Esophagus squamous epithelium (tissue), 5 donors: ENCODE measurements at places on chromosomes 2 and 18.

GRCh38 chr2:239143858-239144712 is 256.7 kb downstream of the HDAC4 start:
- DNase-seq, result no peak

DNA sequence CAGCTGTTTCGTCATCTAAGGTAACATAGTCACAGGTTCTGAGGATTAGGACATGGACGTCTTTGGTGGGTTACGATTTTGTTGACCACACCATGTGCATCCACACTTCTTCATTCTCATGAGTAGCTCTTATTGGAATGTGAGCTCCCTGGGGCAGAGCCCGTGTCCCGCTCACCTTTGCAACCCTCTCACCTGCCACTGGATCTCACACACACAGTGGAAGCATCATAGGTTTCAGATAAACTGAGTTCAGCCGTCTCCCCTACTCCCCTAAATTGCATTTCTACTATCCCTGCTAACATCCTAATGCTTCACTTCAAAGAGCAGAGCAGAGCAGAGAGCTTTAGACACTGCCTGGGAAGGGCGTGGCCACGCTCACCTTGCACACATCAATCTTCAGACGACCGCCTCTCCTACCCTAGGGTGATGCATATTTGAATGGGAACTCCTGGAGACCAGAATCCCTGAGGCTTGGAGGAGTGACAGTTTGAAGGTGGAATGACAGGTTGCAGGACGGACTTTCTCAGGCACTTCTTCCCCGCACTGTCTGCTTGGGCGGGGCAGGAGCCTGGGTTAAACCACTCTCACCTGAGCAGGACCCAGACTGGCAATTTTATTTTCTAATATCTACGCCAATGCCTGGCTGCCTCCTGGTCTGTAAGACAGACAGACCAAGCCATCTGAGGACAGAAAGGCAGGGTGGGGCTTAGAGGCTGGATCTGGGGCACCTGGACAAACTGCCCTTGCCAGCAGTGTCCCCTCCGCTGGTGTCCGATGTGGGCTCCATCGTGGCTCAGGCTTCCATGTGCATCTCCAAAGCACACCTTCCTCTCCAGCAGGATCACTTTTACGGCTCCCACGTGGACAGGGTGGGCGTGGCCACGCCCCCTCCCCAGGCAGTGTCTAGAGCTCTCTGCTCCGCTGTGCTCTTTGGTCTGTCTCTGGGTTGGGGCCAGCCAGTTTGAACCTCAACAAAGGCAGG is 229.5 kb upstream of the COPS8 start:
- no peak for DNase-seq

GRCh38 chr18:70295192-70296188 is 6.6 kb downstream of the SOCS6 start:
- DNase-seq, result no peak

DNA sequence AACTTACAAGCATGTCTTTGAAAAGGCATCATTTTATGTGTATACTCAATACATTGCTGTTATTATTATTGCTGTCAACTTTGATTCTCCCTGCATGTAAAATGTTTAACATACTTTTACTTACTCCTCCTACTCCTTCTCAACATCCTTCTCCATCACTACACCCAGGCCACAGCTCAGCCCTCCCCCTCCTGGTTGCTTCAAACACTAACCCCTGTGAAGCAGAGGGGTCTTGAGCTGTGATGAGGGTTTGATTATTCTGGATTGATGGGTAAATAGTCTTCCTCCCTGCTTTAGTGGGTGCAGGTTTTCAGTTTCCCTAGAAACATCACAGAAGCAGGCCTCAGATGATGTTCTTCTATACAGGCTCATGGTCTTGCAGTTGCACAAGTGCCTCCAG is 221.0 kb downstream of the OSR1 start:
- no peak for DNase-seq

DNA sequence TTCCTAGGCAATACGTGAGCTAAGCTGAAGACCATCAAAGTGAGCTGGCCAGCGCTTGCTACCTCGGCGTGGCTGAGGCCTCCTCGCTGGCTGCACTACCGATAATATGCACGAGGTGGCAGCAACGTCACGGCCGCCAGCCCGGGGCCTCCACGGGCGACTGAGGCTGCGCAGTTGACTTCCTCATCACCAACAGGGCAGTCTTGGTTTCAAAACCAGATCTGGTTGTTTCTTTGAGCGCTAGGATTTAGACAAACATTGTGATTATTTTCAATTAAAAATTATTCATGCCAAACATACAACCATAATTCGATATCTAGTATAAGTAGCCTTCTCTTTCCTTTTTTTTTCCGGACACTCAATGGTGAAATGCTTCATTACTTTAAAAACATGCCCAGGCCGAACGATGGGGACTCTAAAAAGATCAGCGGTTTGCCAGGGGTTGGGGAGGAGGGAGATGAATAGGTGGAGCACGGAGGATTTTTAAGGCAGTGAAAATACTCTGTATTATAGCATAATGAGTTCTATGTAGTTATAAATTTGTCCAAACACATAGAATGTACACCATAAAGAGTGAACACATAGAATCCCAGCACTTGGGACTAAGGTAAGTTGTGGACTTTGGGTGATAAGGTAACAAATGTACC is 52.0 kb downstream of the CYBRD1 start:
- peak; percentile 8 for DNase-seq

DNA sequence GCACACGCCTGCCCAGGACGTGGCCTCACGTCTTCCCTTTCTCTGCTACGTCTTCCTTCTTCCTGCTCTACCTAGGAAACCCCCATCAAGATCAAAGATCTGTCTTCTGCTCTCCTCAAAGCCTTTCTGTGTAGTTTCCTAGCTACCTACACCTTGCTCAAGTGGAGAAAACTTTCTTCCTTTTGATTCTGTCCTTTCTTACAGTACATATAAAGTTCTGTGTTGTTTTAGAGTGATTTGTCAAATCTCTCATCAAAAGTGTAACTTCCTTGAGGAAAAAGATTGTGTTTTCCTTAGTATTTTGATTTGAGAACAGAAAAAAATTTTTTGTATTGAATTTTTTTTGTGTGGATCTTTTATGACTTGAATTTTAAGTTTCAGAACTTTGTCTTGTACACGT is 17.8 kb downstream of the SETBP1 start:
- DNase-seq, result no peak

DNA sequence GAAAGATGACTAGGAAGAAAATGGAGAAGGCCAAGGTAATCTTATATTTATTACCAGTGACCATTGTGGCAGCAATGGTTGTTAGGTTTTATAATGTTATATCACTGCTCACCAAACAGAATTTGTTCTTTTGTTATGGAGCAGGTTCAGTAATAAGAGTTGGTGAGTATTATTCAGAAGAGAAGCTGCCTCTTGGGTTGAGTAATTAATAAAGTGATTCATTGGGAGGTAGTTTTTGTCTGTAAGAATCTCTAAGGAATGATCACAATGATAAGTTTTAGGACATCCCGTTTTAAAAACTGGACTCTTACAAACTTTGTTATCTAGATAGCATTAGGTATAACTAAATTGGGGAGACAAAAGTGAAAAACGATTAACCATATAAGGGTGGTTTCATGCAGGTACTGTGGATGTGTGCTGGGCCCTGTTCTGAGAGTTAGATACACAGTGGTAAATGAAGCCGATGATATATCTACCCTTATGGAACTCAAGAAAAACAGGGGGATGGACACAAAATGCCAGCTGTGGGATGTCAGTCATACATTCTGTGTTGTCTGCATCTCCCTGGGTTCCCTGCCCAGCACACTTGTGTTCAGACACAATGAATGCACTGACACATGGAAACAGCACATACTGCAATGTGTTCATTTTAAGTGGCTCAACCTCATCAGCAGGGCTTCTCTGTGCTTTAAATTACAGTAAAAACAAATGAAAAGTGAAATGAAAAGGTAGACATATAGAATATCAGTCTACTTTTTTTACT is 7.5 kb downstream of the MAP4K4 start:
- DNase-seq, result no peak
